ENCODE measurements at places on chromosomes 16 and 17. TPM values are rescaled to one million over a fixed set of nuclear protein-coding genes. Genes with fewer than 3 reads are reported as not detected.

Gene LCMT1
- 34.7 TPM for total RNA-seq

Gene KRTAP3-1
- total RNA-seq: not detected

Gene IRX3
- not detected for total RNA-seq

Gene SLC38A8
- not detected for total RNA-seq

Gene GNGT2
- total RNA-seq: 0.25 TPM

Gene CCL4L2
- 2.0 TPM for total RNA-seq

Gene CDH8
- total RNA-seq: 41.6 TPM

Gene CFAP97D1
- not detected for total RNA-seq

Gene MLLT6
- 20.4 TPM for total RNA-seq

Gene KRTAP4-6
- total RNA-seq: not detected

Gene C17orf78
- not detected for total RNA-seq
